ENCODE measurements at places on chromosomes 4 and X.

DNA sequence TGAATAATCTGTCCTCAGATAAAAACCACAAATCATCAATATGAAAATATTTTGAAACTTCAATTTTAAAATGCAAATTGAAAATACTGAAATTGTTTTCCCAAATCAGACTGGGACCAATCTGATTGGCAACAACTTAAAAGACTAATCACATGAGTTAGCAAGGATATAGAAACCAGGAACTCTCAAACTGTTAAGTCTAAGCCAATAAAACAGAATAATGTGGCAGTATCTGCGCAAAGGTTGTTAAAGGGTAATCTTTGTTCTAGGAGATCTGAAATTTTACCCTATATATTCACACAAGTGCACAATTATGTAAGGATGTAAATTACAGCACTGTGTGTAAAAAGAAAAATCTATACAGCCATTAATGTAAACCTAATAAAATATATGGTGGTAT is 29.7 kb downstream of the EIF4E start:
- no peak for DNase-seq

DNA sequence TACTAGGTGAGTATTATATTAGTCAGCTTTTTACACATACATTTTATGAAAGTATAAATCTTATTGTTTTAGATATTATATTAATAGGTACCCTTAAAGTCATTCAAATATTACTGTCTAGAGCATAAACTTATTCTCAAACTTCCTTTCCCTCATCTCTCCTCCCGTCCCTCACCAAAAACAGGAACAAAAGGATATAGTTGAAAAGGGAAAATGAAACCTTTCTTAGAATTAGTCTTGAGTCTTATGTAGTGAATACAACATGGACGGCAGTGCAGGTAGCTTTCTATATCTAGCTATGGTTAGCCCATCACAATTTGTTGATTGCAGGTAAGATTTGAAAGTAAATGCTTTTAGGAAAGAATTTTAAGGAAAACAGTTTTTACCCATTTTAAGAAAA is 65.6 kb downstream of the RBPJ start:
- no peak for DNase-seq

DNA sequence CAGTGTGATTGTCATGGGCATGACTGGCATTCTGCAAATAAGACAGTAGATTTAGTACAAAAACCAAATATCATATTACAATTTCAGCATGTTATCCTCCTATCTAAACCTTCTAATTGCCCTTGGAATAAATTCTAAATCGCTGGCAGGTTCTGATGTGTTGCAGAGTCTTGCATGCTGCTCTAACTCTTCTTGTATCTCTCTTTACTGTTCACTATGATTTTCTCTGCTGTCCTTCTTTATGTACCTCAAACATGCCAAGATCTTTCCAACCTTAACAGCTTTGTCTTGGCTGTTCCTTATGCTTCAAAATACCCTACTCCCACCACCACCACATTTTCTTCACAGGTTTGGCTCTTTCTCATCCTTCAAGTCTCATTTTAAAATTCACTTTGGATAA is 43.0 kb upstream of the KCNIP4 start:
- DNase-seq, result no peak

DNA sequence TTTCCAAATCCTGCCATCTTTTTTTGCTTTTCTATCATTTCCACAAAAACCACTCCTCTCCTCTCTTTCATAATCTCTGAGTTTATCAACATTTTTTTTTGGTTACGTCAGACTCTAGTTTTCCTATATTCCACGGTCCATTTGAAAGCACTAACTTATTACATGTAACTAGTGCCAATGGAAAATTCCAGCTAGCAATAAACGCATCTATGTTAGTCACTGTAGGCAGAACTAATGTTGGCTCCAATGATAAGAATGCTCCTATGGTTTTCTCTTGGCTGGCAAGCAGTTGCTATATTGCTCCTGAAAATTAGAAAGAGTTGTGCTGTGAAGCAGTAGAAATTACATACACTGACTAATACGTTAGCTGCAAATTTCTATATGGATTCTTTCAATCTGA is 634.6 kb upstream of the FTHL17 start:
- no peak for DNase-seq

DNA sequence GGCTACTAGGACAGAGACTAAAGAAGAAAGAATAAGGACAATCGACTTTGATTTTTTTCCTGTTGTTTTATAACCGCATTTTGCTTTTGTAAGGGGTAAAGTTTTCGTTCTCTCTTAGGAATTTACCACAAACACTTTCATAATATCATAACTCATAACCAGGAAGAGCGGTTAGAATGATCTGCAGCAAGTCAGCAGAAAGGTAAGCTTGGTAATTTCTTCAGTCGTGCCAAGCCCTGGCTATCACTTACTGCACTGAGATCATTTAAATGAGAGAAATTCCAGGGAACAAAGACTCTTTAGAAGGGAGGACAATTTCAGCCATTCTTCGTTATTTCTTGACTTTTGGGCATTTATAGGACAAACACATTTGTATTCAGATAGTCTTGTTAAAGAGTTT is 258.1 kb downstream of the UNC5C start:
- DNase-seq, result no peak

- no peak for DNase-seq
Measured at GRCh38 chrX:114952696-114953095, 64.7 kb downstream of the IL13RA2 start.

DNA sequence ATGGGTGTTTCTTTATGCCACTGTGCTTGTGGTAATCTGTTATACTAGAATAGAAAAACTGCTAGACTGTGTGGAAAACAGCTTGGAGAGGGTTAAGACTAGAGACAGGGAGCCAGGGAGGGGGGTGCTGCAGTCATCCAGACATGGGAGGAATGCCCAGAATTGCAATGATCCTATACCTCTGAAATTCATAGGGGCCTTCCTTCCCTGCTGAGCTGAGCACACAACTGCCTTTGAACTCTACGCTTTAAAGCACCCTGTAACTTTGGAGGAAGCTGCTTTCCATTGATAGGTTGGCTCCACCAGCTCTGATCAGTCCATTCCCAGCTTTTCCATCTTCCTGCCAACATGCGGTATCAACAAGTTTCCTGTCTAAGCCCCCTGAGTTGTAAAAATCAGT is 155.9 kb upstream of the RASGEF1B start:
- no peak for DNase-seq

- DNase-seq, result no peak
Measured at GRCh38 chrX:135168486-135168885, 2.7 kb downstream of the CT55 start.

DNA sequence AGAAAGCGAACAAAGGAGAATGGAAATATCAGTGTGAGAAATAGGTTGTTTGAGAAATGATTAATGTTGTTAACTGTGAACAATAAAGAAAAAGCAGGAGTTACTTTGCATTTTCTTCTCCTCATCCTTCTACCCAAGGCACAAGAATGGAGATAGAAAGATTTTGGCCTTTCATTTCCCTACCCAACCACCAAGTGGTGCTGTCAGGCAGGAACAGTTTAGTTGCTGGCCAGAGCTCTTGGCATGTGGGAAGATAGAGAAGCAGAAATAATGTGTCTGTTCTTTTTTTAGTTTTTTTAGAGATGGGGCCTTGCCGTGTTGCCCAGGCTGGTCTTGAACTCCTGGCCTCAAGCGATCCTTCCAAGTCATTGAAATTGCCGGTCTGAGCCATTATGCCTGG is 12.8 kb downstream of the HOPX start:
- no peak for DNase-seq

GRCh38 chrX:10108288-10108687 is 48.5 kb upstream of the CLCN4 start:
- no peak for DNase-seq

DNA sequence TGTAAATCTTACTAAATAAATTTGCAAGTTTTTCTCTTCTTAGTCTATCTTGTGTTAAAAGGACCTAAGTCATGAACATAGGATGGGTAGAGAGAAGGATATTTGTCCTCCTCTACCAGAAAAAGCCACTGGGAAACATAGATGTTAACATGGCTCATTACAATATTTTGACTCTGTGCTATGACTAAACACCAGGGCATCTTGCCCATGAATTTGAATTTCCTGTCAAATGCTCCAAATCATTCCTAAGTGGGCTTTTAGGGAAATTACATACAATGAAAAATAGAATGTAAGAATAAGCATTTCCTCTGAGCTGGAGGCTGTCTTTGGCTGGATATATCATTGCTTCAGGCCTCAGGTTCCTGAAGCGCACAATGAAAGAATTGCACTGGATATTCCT is 39.1 kb downstream of the ANOS1 start:
- no peak for DNase-seq
